Subcutaneous preadipocyte (primary cell): ENCODE measurements at places on chromosomes 5 and 9. TPM values are rescaled to one million over a fixed set of nuclear protein-coding genes. Genes with fewer than 3 reads are reported as not detected.

FST gene
- 31.6 and 91.1 TPM in 2 replicates for total RNA-seq

C5orf58 gene
- total RNA-seq = not detected in 2 replicates

TMEM252 gene
- total RNA-seq = not detected in 2 replicates

FBXW11 gene
- total RNA-seq = 48.1 and 66.9 TPM in 2 replicates

EIF4EBP3 gene
- total RNA-seq = 0.39 and 2.6 TPM in 2 replicates

COL23A1 gene
- under 0.01 TPM in 1 of 2 replicates, not detected in the other for total RNA-seq

CER1 gene
- total RNA-seq = not detected in 2 replicates

CATSPER3 gene
- under 0.01 TPM in 1 of 2 replicates, not detected in the other for total RNA-seq

C8G gene
- not detected in 2 replicates for total RNA-seq

ADAMTS13 gene
- 0.73 and 1.2 TPM in 2 replicates for total RNA-seq

NR6A1 gene
- 0.37 and 0.39 TPM in 2 replicates for total RNA-seq

ZNG1E gene
- total RNA-seq = 18.8 and 20.2 TPM in 2 replicates
